ENCODE measurements at places on chromosomes 13 and 19.

DNA sequence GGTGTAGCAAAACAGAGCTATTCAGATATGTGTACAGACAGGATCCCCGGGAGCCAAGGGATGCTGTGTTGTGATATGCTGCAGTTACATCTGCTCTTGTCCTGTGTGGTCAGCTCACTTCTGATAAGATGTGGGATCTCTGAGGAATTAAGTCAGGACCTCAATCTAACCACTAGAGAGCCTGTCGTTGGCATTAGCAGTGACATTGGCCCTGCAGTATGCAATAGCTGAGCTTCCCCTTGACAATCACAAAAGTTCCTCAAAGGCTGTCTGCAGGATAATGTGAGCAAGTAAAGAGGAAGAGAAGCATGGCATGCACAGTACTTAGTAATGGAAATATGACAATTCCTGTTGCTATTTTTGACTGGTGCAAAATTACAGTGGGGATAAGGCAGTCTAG, 203.4 kb upstream of the MIR17HG start:
- no peak for DNase-seq

DNA sequence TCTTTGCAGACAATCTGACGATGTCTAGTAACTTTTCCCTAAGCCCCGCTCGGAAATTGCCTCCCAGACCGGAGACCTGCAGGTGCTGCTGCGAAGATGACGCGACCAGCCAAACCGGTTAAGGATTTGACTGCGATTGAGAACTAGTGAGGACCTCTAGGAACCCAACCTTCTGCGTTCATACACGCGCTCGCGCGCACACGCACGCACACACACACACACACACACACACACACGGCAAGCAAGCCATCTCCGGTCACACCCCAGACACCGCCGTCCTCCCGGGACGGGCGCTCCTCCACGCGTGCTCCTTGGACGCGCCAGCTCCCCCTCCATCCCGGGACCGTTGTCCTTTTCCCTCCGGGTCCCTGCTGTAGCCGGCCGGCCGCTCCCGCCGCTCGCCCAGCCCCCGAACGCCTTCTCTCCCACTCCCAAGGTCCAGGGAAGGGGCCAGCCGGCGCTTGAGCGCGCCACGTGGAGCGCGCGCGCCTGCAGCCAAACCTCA, 1.2 kb downstream of the TBC1D4 start:
- peak; percentile 60 for DNase-seq

DNA sequence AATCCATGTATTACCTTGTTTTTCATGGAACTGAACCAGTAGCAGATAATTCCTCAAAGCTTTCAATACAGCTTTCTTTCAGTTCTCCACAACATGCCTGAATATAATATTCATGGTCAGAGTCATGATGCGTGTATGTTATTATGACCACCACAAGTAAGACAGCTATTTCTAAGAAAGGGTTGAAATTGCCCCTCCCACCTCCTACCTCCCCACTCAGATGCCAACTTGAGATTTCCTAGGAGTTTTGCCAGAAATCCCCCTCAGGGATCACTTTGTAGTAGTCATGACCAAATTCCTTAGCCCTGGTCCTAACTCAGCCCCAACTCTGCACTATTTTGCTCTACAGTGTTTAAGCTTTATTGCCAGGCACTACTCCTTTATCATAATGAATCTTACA, 69.9 kb upstream of the RAP2A start:
- no peak for DNase-seq

- no peak for DNase-seq
Observed at GRCh38 chr13:74026753-74027152, 107.5 kb downstream of the KLF12 start.

DNA sequence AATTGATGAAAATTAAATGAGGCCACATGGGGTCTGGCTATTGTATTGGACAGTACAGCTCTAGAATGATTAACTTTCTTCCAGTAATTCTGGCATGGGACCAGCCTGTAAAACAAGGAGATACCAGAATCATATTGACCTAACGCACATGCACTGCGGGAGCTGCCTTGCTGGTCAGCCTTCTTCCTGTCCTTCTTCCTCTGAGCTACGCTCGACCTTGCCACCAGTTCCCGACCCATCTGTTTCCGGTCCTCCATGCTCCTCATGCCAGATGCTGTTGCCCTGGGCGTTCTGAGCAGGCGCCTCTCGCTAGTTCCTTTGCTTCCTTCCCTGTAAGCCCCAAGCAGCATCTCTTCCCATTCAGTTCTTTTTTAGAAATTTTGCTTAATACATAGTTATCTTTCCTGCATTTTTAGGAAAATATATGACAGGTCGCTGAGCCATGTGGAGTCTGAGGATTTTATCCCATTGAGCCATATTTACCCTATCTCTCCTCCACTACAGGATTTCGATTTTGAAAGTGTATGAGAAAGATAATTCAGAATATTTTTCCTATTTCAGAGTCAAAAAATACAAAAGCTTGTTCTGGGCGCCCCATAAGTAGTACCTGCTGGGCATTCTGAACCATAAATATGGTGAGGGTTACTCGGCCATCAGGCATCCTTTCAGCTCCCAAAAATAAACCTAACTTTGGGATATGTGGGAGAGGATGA, 38.6 kb downstream of the TNFRSF19 start:
- DNase-seq, result no peak

- no peak for DNase-seq
Observed at GRCh38 chr19:5894704-5895349, 8.8 kb downstream of the NDUFA11 start.

DNA sequence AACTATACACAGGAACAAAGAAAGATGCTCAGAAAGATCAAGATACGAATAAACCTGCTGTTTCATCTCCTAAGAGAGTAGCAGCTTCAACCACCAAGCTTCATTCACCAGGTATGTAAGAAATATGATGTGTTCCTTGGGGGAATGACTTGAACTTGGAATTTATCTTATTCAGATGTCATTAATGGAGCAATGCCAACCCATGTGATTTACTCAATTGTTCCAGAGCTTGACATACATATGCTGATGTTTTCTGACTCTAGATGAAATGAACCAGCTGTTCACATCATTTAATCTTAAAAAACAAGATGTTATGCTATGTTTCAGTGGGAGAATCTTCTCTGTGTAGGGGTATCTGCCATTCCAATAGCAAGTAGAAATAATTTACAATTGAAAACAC, 270.9 kb downstream of the SLC7A1 start:
- DNase-seq, result no peak

- DNase-seq, result no peak
Observed at GRCh38 chr19:16661480-16662034, 618 bp downstream of the TMEM38A start.

DNA sequence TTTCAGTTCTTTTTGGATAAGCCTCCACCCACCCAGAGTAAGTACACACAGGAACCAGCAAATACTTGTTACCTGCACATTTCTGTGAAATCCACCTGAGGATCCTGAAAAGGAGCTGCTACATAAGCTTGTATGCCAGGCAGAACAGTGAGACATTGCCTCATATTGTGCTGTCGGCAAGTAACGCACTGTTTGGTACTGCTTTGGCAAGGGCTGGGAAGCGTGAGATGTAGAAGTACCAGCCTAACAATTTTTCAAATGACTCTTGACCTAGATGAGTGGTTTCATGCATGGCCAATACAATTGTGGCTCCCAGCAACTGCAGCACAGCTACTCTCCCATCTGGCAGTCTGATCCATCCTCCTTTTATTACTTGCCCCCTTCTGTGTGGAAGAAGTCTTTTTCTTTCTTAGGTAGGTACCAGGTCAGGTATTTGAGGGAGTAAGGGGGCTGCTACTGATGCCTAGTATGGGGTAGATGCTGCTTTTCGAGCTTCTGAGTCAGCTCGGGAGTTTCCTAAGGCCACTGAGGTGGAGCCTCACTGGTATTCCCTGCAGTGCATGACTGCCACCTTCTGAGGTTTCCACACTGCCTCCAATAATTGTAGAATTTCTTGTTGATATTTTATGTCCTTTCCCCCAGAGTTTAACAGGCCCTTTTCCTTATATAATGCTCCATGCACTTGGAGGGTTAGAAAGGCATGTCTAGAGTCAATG, 52.2 kb downstream of the ZNF737 start:
- DNase-seq, result no peak

- no peak for DNase-seq
Observed at GRCh38 chr13:43329702-43330101, 306.3 kb downstream of the DNAJC15 start.

GRCh38 chr13:99215184-99215830, 14.7 kb downstream of the UBAC2 start:
- no peak for DNase-seq

Measured in GF-D8 (cell line).